ENCODE measurements at places on chromosomes 2 and 18.
A peak's percentile ranks its signal among the peaks of the same experiment; 100 is the strongest.

DNA sequence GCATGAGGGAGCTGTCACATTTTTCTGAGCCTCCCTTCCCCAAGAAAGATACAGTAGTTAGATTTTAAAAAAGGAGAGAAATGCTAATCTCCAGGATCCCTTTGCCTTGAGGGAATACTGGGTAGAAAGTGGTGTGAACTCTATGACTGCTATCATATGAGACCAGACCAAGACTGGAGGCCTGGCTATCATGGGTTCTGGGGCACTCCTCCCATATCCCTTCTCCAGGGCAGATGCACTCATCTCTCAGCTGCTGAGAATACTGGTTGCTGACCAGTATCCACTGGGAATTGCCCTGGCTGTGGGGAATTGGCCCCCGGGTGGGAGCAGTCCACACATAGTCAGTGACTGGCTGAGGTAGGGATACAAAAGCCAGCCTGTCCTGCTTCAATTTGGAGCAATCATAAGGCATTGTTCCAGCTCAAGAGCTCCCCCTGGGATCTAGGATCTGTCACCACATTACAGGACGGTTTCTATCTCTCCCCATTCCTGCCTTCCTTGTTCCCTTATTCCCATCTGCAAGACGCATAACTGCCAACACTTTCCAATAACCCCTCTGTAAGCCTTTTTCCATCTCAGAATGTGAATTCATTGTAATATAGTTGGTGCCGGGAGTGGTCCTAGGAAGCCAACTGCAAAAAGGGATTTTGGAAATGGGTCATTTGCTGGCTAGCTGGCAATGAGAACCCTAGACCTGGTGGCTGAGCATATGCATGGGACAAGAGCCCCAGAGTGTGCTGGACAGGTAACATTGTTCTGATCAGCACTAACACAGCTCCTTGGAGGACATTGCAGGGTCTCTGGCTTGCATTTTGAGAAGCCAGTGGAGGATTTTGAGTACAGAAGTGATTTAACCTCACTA lies 35.4 kb upstream of the REEP1 start:
- no peak for DNase-seq

DNA sequence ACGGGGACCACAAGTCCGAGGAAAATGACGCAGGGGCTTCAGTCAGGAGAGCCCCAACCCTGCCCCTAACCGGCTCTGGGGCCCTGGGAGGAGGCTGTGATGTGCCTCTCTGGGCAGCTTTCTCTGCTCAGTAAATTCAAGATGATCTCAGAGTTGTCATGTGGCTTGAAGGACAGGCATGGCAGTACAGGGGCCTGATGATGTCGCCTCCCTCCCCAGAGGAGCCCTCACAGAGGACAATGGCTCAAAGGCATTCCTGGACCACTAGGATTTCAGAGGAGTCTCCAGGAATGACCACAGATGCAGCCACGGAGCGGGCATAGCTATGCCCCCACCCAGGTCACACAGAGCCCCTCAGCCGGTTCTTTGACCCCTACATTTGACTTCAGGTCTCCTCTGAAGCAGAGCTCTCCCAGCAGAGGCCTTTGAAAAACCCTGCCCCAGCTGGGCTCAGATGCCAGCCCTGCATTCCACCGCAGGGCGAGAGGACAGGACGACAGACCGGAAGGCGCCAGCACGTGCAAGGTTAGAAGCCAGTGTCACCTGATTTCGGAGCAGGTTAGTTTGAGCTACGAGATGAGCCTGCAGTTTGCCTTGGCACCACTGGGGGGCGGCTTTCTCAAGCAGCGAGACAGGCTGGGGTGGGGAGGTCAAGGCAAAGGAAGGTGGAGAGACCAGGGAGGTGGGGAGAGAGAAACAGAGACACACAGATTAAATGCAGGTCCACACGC lies 39.2 kb downstream of the BIN1 start:
- no peak for DNase-seq

GRCh38 chr2:79846878-79847277 lies 334.0 kb downstream of the CTNNA2 start:
- DNase-seq: no peak

GRCh38 chr2:17043173-17043572 lies 377.5 kb upstream of the CYRIA start:
- peak; percentile 5 for DNase-seq

- no peak for DNase-seq
Observed at GRCh38 chr2:79835911-79836310, 323.1 kb downstream of the CTNNA2 start.

DNA sequence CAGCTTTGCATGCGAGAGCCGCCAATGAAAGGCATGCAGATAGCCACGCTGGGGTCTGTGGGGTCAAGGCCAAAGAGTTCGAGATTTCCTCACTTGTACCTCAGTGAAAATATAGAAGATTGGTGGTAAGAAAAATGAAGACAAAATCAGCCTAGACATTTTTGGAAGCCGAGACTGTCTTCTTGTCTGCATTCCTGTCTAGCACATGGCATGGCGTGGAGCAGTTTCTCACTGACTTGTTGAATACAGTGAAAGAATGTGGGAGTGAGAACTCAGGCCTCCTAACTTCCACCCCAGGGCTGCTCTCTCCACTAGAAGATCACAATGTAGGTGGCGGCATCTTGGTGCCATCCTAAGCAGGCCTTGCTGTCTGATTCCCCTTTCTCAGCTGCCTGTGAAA lies 740.8 kb upstream of the HS6ST1 start:
- no peak for DNase-seq
